ENCODE measurements at places on chromosomes 3 and 15.
A peak's percentile ranks its signal among the peaks of the same experiment; 100 is the strongest.

DNA sequence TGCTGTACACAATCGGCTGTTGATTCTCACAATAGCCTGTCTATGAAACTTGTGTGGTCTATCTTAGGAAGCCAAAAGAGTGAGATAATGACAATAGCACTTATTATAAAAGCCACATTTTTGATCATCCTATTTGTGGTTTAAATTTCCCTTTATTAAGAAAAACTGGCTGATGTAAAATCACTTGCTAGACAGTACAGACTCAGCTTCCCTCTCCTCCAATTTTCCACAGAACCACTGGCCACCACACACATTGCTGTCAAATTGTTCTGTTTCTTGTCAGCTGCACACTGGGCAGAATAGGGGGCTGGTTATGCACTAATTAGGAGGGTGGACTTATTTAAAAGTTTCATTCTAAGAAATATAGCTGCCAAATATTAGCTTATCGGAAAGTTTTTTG, 425.9 kb downstream of the EPHA3 start:
- no peak for DNase-seq

- DNase-seq: no peak
Observed at GRCh38 chr3:57796261-57796660, 40.2 kb downstream of the SLMAP start.

DNA sequence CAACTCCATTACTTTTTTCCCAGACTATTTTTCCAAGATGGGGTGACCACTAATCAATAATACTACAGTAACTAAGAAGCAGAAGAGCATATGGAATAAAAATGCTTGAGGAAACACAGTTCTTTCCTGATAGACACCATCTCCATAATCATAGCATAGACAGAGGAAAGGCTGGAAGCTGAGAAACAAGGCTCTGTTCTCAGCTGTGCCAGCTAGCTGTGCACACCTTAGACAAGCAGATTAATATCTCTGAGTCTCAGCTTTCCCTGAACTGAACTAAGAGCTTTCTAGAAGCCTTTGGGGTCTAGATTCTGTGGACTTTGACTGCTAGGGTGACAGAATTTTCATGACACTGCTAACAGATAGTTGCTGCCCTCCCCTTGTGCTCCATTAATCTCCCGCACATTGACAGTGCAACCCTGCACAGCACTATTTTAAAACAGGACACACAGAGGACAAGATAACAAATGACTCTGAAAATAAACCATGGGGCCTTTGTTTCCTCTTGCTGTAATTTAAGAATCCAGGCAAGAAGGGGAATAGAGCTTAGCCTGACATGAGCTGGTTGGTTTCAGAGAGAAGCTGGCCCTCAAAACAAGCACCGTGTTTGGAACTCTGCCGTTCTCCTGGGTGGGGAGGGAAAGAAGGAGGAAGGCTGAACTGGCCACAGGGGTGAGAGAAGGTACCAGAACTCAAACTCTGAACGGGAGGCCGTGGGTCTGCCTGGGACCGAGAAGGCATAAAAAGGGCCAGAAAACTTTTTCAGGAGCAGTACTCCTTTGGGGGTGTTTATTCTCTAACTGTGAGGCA, 67.4 kb downstream of the ATP13A5 start:
- no peak for DNase-seq

DNA sequence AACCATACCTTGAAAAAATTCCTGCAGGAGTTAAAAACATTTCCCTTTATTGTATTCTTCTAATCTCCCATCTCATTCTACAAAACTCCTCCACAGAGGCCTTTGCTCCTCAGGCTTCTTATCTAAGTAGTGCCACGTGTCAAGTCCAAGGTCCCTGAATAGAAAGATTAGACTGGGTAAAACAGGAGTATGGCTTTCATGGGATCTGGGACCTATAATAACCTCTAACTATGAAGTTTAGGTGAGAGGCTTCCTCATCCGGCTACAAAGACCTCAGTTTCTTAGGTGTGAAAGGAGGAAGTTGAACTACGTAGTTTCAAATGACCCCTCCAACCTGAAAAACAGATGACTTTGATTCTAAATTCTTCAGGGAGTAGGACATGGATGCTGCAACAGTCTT, 20.0 kb downstream of the GPR15 start:
- no peak for DNase-seq

DNA sequence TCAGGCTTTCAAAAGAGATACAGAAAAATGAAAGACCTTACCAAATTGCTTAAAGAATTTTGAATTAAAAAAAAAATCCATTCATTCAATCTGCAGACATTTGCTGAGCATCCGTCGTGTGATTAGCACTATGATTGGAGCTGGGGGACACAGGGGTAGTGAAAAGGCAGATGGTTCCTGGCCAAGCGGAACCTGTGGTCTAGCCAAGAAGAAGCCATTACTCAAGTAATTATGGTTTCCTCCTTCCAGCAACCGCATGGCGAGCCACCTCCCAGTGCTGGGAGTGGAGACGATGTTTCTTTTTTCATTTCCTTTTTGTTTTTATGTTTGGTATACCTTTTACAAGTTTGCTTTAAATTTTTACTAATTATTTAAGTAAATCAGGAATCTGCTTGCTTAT, 140.2 kb downstream of the CACNA2D3 start:
- no peak for DNase-seq

- no peak for DNase-seq
Observed at GRCh38 chr15:85284497-85284896, 95.9 kb upstream of the AKAP13 start.

GRCh38 chr3:63364495-63364894, 86.4 kb downstream of the SYNPR start:
- DNase-seq: no peak

- DNase-seq: no peak
Observed at GRCh38 chr15:40992241-40992741, 39.0 kb downstream of the CHAC1 start.

DNA sequence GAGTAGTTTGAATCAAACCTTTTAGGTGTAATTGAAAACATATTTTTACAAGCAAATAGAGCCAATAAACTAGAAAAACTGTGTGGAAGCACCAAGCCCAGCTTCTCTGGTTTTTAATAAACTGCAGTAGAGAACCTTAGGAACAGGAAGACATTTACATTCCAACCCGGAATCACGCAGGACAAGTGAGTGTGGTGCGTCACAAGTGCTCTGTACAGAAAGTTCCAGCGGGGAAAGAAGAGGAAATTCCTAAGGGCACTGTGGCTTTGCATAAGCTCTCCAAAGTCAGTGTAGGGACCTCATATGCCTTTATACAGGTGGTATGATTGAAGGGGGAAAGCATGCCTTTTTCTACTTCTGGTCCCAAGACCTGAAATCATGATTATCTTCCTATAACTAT, 21.6 kb downstream of the COL8A1 start:
- DNase-seq: no peak

- no peak for DNase-seq
Observed at GRCh38 chr3:68986496-68987208, 26.8 kb downstream of the EOGT start.

DNA sequence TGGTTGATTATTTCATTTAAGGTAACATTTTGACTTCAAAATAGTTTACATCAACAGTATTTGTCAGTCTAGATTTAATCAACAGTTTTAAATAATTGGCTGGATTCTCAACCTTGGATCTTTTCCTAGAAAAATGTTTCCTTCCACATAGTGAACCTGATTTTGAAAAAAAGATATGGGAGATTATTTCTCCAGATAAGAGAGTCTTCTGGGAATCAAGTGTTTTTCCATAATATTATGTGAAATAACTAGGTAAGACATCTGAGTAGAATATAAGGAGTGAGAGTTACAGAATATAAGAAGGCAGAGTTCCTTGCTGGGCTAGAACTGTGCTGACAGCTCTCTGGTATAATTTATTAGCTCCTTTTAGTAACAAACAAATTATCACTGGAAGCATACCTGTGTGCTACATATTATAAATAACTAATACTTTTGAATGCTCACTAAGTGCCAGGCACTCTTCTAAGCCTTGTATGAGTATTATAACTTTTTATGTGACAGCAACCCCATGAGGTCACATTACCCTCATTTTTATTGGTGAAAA, 18.8 kb upstream of the TNFSF10 start:
- no peak for DNase-seq

DNA sequence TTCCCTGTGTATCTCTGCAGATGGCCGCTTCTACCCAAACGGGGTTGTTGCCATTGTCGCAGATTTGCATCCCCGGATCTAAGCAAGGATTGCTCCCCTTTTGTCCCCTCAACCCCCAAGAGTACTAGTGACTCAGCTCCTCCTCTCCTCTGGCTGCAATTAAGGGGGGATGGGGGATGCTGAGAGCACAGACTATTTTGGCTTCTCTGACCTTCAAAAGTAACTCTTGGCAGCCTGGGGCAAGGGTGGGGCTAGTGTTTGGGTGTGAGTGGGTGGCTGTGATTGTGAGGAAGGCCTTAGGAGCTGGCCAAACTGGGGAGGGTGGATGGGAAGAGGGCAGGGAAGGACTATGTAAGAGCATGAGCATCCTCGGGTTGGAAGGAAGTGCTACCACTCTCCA, 1.2 kb upstream of the MAP1A start:
- DNase-seq: no peak

DNA sequence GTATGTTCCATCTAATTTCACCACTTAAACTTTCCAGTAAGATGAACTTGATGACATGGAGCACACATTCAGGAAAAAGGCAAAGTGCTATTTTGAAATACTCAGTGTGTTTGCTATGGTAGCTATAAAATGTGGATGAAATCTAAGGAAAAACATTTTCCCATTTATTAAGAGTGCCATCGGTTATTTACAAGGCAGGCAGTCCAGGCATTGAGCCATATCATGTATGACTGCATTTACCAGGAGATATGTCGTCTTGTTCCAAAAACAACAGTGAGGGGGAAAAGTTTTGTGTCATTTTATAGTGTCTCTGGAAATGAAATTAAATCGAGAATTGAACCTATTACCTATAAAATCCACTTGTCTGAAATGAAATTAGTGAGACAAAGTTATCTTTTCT, 13.7 kb downstream of the ANXA2 start:
- DNase-seq: no peak

- DNase-seq: no peak
Observed at GRCh38 chr3:72255191-72255590, 470.2 kb upstream of the PROK2 start.

GRCh38 chr3:150035910-150036612, 65.4 kb upstream of the PFN2 start:
- no peak for DNase-seq

DNA sequence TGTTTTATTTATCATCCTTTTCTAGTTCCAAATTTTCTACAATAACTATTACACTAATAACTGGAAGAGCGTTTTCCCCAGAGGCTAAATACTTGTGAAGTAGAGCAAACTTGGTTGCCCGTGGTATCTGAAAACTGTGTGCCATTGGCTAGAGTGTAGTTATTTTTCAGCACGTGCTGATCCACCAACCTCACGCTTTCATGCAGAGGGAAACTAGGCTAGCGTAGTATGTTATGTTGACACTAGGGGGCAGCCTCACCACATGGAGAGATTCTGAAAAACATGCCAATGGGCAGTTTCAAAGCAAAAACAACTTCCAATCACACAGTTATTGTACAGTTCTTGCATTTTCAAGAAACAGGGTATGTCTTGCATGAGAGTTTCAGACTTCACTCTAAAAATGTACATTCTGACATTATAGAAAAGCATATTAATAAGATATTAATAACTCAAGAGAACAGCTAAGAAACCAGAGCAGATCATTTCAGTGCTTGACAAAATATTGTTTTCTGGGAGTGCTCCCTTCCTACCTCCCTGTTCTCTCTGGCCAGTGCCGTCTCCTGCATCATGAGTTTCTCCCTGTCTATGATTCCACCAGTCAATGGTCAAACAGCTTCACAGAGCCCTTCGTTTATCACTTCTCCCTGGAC, 39.7 kb downstream of the SPATA12 start:
- peak; percentile 14 for DNase-seq

DNA sequence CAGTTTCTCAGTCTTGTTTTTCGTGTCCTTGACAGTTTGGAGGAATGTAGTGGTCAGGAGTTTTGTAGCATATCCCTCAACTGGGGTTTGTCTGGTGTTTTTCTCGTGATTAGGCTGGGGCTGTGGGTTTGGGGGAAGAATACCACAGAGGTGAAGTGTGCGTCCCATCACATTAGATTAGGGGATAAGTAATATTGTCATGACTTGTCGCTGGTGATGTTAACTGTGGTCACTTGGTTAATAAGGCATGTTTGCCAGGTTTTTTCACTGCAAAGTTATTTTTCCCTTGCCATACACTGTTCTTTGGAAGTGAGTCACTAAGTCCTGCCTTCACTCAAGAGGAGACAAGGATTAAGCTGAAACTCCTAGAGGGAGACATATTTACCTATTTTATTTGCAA, 39.1 kb downstream of the PAK2 start:
- no peak for DNase-seq

GRCh38 chr3:140023616-140024530, 88.9 kb downstream of the CLSTN2 start:
- no peak for DNase-seq

DNA sequence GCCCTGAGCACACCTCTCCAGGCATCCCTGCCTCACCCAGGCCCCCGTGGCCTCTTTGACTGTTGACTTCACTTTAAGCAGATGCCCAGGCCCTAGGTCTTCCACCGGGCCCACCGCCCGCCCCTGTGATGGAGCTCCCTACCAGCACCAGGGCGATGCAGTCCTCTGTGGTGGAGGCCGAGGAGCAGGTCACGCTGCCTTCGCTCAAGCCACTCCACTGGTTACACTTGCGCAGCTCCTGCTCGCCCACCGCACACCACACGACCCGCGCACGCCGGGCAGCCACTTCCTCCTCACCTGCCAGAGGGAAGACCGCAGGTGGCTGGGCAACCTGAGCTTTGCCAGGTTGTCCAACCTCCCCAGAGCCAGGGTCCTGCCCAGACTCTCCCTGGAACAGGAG, 16.0 kb downstream of the LTF start:
- DNase-seq: no peak

Data from stimulated activated naive CD4-positive, alpha-beta T cell (primary cell).